ENCODE measurements at places on chromosomes 16 and 17.

GRCh38 chr17:81691196-81691595, 7.4 kb downstream of the HGS start:
- no peak for DNase-seq

GRCh38 chr17:81868674-81869220, 2.4 kb downstream of the ARHGDIA start:
- no peak for DNase-seq

DNA sequence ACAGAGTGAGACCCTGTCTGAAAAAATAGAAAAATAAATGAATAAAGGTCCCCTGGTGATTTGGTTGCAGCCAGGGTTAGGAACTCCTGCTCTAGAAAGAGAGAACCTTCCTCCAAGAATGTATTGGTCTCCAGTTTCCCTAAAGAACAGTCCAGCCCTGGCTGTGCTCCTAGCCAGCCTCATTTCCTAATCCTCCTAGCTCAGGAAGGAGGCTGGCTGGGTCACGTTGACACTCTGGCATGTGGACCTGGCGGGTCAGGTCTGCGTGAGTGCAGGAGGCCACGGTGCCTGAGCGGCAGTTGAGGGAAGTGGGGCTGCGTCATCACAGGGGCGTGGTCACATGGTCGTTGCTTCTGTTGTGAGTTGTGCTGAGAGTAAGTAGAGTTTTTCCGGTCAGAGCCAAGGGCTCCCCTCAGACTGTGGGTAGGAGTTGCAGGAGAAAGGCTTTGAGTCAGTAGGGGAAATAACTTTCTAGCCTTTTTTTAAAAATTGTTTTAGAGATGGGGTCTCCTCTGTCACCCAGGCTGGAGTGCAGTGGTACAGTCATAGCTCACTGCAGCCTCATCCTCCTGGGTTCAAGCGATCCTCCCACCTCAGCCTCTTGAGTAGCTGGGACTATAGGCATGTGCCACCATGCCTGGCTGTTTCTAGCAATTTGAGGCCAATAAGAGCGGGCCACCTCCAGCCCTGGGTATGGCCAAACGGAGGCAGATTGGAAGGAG, 194.0 kb upstream of the CIBAR2 start:
- peak; percentile 85 for DNase-seq

DNA sequence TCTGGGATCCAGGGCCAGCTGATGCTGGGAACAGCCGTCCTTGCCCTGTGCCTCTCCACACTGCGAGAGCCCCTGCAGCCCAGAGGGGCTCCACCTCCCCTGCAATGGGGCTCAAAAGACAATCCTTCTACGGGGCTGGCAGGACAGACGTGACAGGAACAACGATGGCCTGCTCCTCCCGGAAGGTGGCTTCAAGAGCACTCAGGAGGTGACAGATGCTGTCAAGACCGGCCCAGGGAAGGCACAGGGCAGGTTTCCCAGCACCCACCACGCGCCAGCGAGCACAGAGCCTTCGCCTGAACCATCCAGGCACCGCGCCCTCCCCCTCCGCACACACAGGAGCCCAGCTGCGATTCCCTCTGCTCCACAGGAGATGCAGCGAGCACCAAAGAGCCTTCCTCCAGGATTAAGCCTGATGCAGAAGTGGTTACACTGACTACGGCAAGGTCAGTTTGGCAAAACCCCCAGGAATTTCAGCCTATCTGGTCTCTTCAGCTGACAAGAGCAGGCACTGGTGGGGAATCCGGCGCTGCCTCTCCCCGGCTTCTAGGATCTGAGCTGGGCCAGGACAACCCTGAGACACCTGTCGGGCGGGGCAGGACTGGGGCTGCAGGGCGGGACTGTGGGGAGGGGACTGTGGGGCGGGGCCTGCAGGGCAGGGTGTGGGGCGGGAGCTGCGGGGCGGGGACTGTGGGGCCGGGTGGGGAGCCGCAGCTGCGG, 103.4 kb downstream of the ZNF778 start:
- no peak for DNase-seq

- no peak for DNase-seq
Observed at GRCh38 chr16:50289950-50290764, 23.8 kb downstream of the ADCY7 start.
